ENCODE measurements at places on chromosomes 11 and 22. TPM values are rescaled to one million over a fixed set of nuclear protein-coding genes. Genes with fewer than 3 reads are reported as not detected.

DNA sequence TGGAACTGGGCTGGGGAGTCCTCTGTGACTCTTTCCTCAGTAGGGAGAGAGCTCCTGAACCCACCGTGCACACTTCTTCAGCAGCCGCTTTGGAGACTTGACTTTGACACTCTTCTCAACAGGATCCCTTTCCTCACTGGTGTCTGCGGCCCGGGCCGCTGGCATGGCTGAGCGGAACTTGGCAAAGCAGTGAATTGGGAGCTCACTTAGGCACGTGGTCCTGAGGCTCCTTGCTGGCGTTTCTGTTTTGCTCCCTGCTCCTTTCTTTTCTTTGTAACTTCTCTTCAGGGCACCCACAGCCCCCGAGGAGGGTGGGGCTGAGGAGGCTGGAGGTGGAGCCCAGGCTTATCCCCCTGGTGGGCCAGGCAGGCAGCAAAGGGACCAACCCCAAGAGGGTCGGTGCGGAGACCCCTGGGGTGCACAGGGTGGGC lies 8.4 kb upstream of the KCNQ1OT1 start:
- no peak for DNase-seq

DNA sequence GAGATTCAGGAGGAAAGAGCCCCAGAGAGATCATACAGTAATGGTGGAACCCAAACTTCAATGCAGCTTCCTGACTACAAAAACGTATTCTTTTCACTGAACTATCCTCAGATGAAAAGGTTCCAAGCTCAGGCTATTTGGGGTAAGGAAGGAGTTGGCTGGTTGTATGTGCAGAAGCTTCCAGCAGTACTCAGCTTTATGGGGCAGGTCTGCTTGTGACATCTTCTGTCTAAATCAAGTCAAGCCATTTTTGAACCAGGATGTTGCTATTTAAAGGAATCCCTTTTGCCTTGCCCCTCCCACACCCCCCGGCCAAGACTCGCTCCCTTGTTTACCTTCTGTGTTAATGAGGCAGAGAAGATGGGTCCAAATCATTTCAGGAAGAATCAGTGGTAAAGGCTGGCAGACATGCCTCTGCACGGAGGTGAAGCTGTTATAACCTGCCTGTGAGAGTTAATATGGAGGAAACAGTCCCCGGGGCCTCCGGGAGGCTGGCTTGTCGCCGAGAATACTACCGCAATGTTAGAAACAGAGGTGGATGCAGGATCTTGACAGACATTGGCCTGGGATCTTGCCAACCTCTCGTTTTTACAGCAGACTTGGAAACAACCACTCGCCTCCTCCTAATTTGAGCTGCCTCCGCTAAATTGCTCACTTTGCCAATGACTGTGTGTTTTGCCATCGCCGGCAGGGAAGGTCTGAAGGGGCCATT lies 45.4 kb downstream of the TIMP3 start:
- DNase-seq, result no peak

- DNase-seq, result no peak
Observed at GRCh38 chr11:86934926-86935579, 20.1 kb downstream of the FZD4 start.

DNA sequence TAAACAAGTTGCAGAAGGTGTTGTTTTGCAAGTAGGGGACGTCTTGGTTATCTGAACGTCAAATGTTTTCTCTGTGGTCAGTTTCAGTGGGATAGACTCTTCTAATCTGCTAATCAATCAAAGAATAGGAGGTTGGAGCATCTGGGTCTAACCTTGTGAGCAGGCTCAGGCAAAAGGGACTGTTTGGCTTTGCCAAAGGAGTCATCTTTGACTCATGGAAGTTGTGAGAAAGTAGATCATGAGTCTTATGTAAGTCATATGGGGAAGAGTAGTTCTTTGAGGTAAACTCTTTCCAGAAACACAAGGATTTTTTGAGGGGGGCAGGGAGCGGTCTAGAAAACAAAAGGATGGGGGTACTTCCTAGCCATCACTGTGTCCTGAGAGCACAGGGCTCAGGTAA lies 27.1 kb upstream of the TOP3B start:
- no peak for DNase-seq

NXPE4 gene
- total RNA-seq, result not detected

- no peak for DNase-seq
Observed at GRCh38 chr11:58613228-58613627, 9.2 kb upstream of the CNTF start.

GRCh38 chr11:129414144-129414872 lies 38.7 kb downstream of the BARX2 start:
- DNase-seq, result no peak

- DNase-seq, result no peak
Observed at GRCh38 chr11:121389651-121390050, 62.5 kb upstream of the SORL1 start.

BACE1-AS gene
- 7.9 TPM for total RNA-seq

DNA sequence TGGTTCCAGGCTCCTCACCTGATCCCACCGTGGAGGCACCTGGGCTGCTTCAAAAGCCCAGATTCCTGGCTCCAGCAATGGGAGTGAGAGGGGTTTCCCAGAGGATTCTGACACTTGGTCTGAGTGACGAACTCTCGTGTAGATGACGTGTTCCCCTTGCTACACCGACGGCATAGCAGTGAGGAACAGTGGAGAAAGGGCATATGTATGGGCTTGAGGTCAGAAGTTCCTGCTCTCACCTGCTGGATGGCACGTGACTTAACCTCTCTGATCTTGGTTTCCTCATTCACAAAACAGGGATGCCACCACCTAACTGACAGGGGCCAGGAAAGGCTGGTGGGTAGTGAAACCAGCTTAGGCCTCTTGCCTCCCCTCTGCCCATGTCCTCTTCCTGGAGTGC lies 30.0 kb upstream of the ARFGAP3 start:
- no peak for DNase-seq

- DNase-seq, result no peak
Observed at GRCh38 chr11:76291576-76292526, 85.5 kb upstream of the WNT11 start.

DNA sequence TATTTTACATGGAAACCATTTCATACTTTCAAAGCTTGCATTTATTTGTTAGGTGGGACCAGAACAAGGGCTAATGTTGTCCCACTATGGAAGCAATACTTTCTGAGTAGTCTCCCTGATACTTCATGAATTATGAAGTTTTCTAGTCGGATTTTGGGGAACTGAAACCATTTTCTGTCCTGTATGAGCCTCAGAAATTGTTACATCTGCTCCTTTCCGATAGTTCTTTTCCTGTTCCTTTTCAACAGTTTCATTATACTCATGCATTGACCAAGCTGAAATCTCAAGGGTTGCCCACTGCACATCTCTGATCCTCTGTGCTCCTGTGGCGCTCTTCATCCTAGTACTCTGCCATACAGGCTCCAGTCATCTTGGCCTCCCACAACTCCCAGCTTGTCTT lies 31.5 kb upstream of the GLYATL1 start:
- DNase-seq, result no peak

DNA sequence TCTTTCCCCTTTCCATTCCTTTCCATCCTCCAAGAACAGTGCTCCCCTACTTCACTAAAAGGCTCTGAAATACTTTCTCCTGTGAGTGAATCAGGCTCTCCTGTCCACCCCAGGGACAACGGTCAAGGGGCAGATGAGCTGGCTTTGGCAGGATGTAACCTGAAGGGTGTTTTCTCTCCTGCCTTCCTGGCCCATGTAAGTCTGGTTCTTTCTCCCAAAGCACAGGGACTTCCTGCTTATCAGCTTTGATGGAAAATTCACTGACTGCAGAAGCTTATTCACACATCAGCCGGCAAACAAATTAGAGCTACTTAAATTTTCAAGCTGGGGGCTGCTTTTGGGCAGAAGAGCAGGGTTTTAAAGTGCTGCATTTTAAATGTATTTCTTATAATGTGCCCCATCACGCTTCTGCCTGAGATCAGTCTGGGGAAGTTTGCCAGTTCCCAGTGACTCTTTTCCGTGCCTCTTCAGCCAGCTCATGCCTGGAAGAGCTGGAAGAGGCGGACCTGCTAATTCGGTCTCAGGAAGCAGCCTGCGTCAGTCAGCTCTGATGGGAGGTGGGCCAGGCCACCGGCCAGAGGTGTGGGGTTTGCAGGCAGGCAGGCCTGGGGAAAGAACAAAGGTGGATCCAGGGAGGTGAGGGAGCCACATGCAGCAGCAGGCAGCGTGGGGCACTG lies 140.4 kb upstream of the TBCEL start:
- no peak for DNase-seq

DNA sequence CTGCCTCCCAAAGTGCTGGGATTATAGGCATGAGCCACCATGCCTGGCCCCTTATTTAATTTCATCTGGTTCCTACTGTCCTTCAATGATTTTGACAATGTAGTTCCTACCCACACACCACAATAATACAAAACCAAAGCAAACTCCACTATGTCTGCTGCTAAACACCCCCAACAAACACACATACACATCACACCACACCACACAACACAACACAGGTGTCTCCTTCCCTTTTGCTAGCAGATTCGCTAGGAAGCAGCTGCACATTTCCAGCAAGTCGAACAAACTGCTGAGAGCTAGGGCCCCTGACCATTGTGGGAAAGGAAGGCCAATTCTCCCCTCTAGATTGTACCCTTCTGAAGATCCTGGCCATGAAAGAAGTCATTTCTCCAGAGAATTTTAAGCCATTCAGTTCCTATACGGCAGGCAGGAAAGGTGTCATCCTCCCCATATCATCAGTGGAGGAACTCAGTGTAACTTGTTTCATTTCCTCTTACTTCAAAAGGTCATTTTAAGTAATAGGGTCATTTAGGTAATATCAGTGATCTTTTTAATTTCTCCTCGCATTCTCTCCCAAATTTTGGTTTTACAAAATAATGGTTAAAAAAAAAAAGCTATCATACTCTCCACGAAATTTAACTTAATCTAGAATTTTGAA lies 18.5 kb downstream of the NUMA1 start:
- no peak for DNase-seq

- DNase-seq, result no peak
Observed at GRCh38 chr11:62182147-62182891, 7.7 kb upstream of the SCGB1D1 start.

DNA sequence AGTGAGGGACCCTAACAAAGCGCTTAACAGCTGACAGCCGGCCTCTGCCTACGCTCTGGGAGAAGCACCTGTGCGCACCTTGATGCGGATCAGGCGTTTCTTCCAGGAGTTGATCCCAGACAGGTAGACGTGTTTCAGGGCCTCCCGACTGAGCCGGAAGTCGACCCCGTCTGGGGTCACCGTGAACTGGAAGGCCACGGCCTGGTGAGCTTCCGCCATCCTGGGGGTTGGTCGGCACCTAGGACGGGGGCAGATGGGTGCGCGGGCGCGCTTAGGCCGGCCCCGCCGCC lies 585 bp downstream of the CPT1B start:
- DNase-seq, result no peak

GRCh38 chr11:120236169-120237107 lies 3.5 kb upstream of the POU2F3 start:
- DNase-seq, result no peak

GRCh38 chr22:19151329-19152191 lies 1.5 kb upstream of the GSC2 start:
- no peak for DNase-seq
